ENCODE measurements at places on chromosomes 4 and X.

DNA sequence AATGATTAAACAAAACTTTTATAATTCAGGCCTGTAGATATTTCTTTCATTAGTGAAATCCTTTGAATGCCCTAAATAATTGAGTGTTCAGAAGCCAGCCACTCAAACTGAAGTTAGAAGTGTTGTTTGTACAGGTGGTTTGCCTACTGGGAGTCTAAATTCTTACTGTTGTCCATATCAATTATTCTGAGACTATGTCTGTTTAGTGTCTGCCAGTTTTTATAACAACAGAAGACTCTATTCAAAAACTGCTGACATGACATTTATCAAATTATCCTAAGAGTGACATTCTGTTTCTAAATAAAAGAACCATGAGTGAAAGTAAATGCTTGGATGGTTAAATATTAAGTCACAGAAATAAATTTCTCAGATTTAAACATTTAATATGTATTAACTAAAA is 375.1 kb downstream of the FAT4 start:
- DNase-seq, result no peak

GRCh38 chrX:2533424-2533823 is 32.6 kb upstream of the DHRSX start:
- peak; percentile 97 for DNase-seq

DNA sequence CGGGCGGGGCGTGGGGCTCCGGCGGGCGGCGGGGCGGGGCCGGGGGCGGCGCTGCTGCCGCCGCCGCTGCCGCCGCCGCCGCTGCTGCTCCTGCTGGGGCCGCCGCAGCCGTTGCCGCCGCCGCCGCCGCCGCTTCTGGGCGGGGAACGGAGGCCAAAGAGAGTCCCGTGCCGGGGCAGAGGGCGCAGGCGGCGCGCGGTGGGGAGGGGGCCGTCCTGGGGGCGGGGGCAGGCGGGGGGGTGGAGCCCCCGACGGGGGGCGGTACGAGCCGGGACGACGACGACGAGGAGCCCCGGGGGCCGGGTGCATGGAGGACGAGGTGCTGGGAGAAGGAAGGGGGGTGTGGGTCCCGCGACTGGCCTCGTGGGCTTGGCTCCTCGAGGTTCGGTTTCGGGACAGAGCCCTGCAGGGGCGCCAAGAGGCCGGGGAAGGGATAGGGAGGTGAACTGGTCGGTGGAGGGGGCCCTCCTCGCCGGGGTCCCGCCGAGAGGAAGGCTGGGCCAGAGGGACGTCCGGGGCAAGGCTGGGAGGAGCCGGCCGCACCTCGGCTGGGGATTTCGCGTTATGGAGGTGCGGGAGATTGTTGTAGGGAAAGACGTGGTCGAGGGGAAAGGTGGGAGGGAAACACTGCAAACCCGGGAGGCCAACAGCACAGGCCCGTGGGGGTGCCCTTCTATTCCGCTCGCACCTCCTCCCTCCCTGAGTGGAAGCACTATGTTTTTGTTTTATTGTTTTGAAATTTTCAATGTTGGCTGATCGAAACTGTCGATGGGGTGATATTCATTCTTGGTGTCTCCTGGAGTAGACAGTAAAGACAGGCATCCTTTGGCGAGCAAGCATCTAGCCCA is 1.9 kb downstream of the BCORL1 start:
- peak; percentile 55 for DNase-seq

GRCh38 chrX:2928191-2928582 is 952 bp downstream of the ARSD start:
- DNase-seq, result no peak

DNA sequence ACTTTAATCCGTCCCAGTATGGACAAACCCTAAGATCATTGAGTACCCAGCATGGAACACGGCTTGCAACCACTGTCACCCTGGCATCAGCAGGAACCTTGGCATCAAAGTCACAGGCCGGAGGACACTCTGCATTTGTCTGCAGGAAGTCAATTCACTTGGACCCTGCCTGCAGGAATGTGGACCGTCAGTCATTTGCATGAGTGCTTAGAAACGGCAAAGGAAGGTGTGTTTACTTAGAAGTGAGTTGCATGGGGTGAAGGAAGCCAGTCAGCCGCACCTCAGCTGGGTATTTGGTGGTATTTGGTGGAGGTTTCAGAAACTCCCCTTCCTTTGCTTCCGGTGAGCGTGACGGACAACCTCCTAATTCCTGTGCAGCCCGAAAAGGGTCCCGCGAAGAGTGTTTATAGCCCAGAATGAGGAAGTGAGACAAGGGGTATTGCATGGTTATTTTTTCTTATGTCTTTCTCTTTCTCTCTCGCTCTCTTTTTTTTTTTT is 15.5 kb downstream of the P2RY8 start:
- no peak for DNase-seq

DNA sequence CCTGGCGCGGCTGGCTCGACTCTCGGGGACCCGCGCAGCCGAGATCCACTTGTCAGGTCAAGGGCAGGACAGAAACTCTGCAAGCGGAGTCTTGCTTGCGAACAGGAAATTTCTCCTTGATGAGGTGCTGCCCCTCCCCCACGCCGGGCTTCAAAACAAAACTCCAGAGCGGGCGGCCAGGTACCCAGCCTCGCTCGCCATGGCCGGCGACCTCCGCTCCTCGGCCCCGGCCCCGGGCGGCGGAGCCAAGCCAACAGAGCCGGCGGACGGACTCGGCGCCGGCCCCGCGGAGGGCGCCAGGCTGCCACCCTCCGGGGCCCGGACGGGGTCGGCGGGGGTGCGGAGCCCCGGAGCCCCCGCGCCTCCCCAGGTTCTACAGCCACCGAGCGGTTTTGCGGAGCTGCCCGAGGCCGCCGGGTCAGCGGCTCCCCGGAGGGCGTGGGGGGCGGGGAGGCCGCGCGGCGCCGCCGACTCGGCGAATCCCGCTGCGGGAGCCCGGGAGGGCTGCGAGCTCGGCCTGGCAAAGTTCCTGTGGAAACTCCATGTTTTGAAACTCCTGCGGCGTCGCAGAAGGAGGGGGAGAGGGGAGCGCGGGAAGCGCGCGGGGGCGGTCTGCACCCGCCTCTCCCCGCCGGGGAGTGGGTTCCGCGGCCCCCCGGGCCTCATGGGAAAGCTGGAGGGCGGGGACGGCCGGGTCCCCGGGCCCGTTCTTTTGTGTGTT is 11.7 kb upstream of the BCOR start:
- DNase-seq, result peak; percentile 77

GRCh38 chr4:157564218-157564617 is 343.7 kb downstream of the GRIA2 start:
- no peak for DNase-seq

- no peak for DNase-seq
Observed at GRCh38 chrX:153763298-153763932, 634 bp upstream of the PLXNB3 start.

DNA sequence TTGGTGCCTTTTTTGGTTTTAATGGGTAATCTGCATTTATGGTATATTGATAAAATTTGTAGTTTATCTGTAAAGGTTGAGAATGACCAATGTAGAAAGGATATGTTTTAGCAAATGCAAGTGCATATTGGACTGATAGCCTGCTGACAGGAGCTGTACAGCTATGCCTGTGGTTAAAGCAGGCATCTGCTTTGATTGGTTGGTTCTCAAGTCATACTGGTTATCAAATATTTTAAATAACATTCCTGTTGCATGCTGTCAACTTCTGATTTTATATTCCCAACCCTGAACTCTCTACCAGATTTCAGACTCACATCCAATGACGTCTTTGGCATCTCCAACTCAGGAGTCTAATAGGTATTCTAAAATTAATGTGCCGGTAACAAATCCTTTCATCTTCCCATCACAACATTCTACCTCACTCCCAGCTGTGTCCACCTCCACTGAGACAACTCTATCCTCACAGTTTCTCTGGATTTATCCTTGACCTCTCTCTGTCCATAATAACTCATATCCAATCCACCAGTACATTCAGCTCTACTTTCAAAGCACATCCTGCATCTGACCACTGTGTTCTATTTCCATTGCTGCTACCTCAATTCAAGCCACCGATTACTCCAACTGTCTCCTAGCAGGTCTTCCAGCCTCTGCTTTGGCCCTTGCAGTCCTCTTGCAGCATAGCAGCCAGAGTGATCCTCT is 125.7 kb downstream of the CAMK2D start:
- no peak for DNase-seq
